Esophagus mucosa (tissue), 1 donor: ENCODE measurements at places on chromosomes 12 and 14. TPM values are rescaled to one million over a fixed set of nuclear protein-coding genes. Genes with fewer than 3 reads are reported as not detected.

GRCh38 chr12:77615332-77615731 lies 215.4 kb upstream of the NAV3 start:
- no peak for ATAC-seq

Gene IL31
- not detected for total RNA-seq

Gene APOLD1
- 3.1 TPM for total RNA-seq

- no peak for ATAC-seq
Measured at GRCh38 chr12:48903363-48903981, 21.8 kb downstream of the FKBP11 start.

- no peak for ATAC-seq
Measured at GRCh38 chr14:74437496-74438053, 11.6 kb upstream of the SYNDIG1L start.

Gene RPL10L
- not detected for total RNA-seq

Gene AMN
- 12.4 TPM for total RNA-seq

Gene GNB3
- total RNA-seq: not detected

DNA sequence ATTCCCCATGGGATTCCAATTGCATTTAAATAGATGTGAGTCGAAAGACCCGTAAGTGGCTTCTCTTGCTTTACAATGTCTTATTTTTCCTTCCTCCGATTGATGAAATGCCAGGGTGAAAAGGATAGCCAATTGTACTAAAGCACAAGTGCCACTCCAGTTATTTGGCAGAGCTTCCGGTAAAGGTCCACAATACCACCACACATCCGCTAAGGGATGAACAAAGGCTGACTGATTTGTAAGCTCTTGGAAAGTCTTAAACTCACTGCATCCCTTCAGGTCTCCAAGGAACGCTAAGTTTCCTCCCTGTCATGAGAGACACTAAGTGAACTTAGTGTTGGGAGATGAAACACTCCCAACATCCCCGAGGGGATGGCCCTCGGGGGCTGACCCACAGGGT lies 21.2 kb upstream of the RNASE1 start:
- no peak for ATAC-seq

Gene SDR9C7
- total RNA-seq: 26.0 TPM

Gene CLEC9A
- total RNA-seq: not detected

GRCh38 chr12:108850854-108851573 lies 6.4 kb downstream of the SSH1 start:
- ATAC-seq: no peak

Gene SELPLG
- total RNA-seq: 0.76 TPM

- no peak for ATAC-seq
Measured at GRCh38 chr14:58746701-58747100, 108.9 kb downstream of the DACT1 start.

- no peak for ATAC-seq
Measured at GRCh38 chr12:74820324-74820723, 282.7 kb downstream of the ATXN7L3B start.

DNA sequence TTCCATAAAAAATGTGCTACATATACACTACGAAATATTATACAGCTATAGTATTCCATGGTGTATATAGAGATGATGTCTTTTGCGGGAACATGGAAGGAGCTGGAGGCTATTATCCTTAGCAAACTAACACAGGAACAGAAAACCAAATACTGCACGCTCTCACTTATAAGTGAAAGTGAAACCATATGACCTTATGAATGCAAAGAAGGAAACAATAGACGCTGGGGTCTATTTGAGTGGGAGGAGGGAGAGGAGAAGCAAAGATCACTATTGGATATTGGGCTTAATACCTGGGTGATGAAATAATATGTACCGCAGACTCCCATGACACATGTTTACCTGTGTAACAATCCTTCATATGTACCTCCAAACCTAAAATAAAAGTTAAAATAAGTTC lies 142.8 kb downstream of the LRFN5 start:
- no peak for ATAC-seq
